ENCODE measurements at places on chromosomes 6 and 20. TPM values are rescaled to one million over a fixed set of nuclear protein-coding genes. Genes with fewer than 3 reads are reported as not detected.

Gene OPRM1
- not detected for total RNA-seq

GRCh38 chr6:132199343-132199742 lies 201.9 kb downstream of the MOXD1 start:
- no peak for DNase-seq
- no peaks in the 10 kb centered on the region for H3K4me1 ChIP-seq
- H3K36me3 ChIP-seq: no peaks in the 10 kb centered on the region
- no peak overlapping the region for H3K27ac ChIP-seq
- H3K27me3 ChIP-seq: no peaks in the 10 kb centered on the region

- no peak for DNase-seq
- H3K4me1 ChIP-seq: peaks cover 17% of the 10 kb centered on the region
- peaks cover 4% of the 10 kb centered on the region for H3K36me3 ChIP-seq
- no peak overlapping the region for H3K4me3 ChIP-seq
- no peak overlapping the region for H3K27ac ChIP-seq
- no peaks in the 10 kb centered on the region for H3K27me3 ChIP-seq
Measured at GRCh38 chr6:109048176-109048575, 46.5 kb downstream of the SESN1 start.

DNA sequence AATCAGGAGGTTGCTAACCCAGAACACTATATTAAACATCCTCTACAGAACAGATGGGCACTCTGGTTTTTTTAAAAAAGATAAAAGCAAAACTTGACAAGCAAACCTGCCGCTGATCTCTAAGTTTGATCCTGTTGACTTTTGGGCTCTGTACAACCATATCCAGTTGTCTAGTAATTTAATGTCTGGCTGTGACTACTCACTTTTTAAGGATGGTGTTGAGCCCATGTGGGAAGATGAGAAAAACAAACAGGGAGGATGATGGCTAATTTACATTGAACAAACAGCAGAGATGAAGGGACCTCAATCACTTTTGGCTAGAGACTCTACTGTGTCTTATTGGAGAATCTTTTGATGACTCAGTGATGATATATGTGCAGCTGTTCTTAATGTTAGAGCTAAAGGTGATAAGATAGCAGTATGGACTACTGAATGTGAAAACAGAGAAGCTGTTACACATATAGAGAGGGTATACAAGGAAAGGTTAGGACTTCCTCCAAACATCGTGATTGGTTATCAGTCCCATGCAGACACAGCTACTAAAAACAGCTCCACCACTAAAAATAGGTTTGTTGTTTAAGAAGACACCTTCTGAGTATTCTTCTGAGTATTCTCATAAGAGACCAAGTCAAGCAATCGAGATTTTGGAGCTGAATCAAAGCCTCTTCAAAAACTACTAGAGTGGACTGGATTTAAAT lies 201.2 kb upstream of the SHLD1 start:
- H3K27ac ChIP-seq: peak overlapping the region; percentile 66
- H3K27me3 ChIP-seq: no peaks in the 10 kb centered on the region
- H3K4me1 ChIP-seq: peaks cover 31% of the 10 kb centered on the region
- DNase-seq: no peak
- H3K36me3 ChIP-seq: peaks cover 46% of the 10 kb centered on the region

DNA sequence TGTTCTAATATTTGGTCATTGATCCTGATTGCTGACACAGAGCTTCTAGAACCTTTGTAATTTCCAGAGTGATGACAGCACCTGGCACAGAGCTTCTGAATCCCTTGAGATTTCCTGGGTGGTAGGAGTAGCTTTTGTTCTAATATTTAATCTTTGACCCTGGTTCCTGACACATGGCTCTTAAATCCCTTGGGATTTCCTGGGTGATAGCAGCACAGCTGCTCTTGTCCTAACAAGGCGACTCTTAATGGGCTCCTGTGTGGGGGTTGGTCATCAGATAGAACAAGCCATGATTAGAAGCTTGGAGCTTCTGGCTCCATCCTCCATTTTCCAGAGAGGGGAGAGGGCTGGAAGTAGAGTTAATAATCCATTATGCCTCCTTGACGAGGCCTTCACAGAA lies 18.4 kb downstream of the GMPR start:
- peaks cover 4% of the 10 kb centered on the region for H3K27me3 ChIP-seq
- no peaks in the 10 kb centered on the region for H3K4me1 ChIP-seq
- H3K27ac ChIP-seq: no peak overlapping the region
- H3K4me3 ChIP-seq: no peak overlapping the region

DNA sequence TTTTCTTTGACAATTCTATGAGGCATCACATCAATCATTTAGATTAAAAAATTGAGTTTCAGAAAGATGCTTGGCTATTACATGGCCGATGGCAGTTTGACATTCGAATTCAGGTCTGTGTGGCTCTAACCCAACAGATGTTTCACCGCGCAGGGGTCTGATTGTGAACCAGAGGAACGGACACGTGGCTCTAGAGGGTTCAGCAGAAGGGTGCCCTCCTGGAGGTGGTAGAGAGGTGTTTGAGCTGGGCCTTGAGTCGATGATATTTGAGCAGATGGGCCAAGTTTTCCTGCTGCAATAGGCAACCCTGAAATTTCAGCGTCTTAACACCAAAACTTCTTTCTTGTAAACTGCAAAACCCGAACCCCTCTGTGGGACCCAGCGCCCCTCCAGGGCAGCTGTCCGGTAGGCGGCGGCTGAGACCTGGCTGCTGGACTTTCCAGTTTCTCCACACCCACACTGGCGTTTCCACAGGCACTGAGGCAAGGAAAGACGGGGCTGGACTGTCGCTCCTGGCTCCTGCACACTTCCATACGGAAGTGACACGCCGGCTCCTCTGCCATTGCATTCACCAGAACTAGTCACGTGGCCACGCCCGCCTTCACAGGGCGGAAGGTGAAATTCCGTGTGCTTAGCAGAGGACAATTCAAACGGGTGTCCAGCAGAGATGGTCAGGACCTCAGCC lies 11.3 kb upstream of the AFDN start:
- no peak for DNase-seq
- no peaks in the 10 kb centered on the region for H3K4me1 ChIP-seq
- no peak overlapping the region for H3K27ac ChIP-seq
- H3K27me3 ChIP-seq: peaks cover 40% of the 10 kb centered on the region
- H3K36me3 ChIP-seq: no peaks in the 10 kb centered on the region
- H3K4me3 ChIP-seq: peak overlapping the region; percentile 45

Data from activated CD4-positive, alpha-beta memory T cell treated with anti-CD3 and anti-CD28 coated beads for 36 hours (primary cell).